ENCODE measurements at places on chromosomes 12 and 14. TPM values are rescaled to one million over a fixed set of nuclear protein-coding genes. Genes with fewer than 3 reads are reported as not detected.

Gene ZCCHC8
- total RNA-seq = 28.0 TPM

Gene OR4K13
- not detected for total RNA-seq

Gene ERG28
- 13.4 TPM for total RNA-seq

Gene FOXG1
- not detected for total RNA-seq

Gene LYSET
- 13.6 TPM for total RNA-seq

DNA sequence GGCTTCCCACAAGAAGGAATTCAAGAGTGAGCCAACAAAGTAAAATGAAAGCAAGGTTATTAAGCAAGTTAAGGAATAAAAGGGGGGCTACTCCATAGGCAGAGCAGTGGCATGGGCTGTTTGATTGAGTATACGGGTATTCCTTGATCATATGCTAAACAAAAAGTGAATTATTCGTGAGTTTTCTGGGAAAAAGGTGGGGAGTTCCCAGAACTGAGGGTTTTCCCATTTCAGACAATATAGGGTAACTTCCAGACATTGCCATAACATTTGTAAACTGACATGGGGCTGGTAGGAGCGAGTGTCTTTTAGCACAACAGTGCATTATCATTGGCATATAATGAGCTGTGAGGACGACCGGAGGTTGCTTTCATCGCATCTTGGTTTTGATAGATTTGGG lies 2.0 kb upstream of the BCL2L14 start:
- no peaks in the 10 kb centered on the region for H3K36me3 ChIP-seq
- H3K4me1 ChIP-seq = peaks cover 22% of the 10 kb centered on the region
- no peak overlapping the region for H3K4me3 ChIP-seq
- H3K27me3 ChIP-seq = no peaks in the 10 kb centered on the region
- no peak overlapping the region for H3K27ac ChIP-seq
- DNase-seq = no peak

DNA sequence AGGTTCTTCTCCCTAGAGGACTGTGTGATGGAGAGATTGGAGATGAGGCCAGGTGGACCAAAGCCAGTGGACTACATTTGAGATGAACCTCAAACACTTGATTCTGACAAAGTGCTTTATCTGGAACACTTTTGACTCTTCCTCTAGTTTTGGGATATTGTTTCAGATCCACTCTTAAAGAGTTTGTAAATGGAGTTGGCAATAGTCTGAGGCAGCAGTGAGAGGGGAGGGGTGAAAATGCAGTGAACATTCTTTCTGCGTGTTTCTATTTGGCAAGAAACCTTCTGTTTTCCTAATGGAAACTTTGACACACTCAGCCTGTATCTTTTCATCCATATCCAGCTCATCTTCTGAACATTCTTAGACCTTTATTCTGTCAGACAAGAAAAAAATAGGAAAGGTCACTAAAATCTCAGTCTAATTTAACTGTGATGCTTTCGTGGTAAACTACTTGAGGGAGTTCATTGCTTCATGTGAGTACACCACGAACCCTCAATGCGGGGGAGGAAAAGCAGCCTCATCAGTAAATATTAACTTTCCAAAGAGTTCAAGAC lies 57.4 kb upstream of the KCNJ8 start:
- no peak overlapping the region for H3K4me3 ChIP-seq
- H3K27me3 ChIP-seq = peaks cover 6% of the 10 kb centered on the region
- H3K36me3 ChIP-seq = no peaks in the 10 kb centered on the region
- H3K4me1 ChIP-seq = no peaks in the 10 kb centered on the region
- H3K27ac ChIP-seq = no peak overlapping the region
- no peak for DNase-seq

- no peaks in the 10 kb centered on the region for H3K4me1 ChIP-seq
- no peak overlapping the region for H3K4me3 ChIP-seq
- no peaks in the 10 kb centered on the region for H3K27me3 ChIP-seq
Measured at GRCh38 chr12:53115112-53115890, 12.0 kb downstream of the SOAT2 start.

GRCh38 chr12:3445119-3445978 lies 45.7 kb upstream of the PRMT8 start:
- H3K27me3 ChIP-seq = peaks cover 11% of the 10 kb centered on the region
- H3K27ac ChIP-seq = no peak overlapping the region
- no peaks in the 10 kb centered on the region for H3K4me1 ChIP-seq
- no peak for DNase-seq

- peaks cover 70% of the 10 kb centered on the region for H3K4me1 ChIP-seq
- DNase-seq = peak; percentile 20
- peak overlapping the region; percentile 92 for H3K27ac ChIP-seq
- H3K27me3 ChIP-seq = no peaks in the 10 kb centered on the region
- peak overlapping the region; percentile 93 for H3K4me3 ChIP-seq
Measured at GRCh38 chr14:95515080-95515489, 1.4 kb downstream of the SYNE3 start.

All from activated CD8-positive, alpha-beta T cell treated with anti-CD3 and anti-CD28 coated beads for 36 hours (primary cell).